ENCODE measurements at places on chromosomes 1 and 21.

DNA sequence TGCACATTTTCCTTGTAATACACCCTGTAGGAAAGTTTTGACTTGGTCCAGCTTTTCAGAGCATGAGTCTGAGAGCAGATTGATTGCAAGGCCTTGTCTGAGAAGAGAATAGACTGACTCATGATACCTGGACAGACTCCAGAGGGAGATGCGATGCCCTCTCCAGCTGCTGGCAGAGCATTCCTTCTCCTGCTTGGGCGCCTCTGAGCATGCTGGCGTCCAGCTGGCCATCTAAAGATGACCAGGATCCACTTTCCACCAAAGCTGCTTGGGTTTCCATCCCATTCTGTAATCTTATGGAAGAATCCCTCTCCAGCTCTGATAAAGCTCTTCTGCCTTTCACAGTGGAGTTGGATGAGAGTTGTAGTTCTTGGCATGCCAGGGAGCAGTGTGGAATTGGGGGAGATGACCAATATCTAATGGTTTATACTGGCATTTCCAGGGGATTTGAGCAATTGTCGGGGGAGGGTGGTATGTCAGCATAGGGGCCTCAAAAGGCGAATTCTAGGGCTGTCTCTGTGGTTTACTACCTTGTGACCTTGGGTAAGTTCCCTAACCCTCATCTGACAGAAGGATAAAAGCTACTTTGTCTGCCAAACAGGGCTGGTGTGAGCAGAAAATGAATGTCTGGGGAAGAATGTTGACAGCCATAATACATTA lies 19.5 kb downstream of the SZRD1 start:
- peak; percentile 22 for DNase-seq

DNA sequence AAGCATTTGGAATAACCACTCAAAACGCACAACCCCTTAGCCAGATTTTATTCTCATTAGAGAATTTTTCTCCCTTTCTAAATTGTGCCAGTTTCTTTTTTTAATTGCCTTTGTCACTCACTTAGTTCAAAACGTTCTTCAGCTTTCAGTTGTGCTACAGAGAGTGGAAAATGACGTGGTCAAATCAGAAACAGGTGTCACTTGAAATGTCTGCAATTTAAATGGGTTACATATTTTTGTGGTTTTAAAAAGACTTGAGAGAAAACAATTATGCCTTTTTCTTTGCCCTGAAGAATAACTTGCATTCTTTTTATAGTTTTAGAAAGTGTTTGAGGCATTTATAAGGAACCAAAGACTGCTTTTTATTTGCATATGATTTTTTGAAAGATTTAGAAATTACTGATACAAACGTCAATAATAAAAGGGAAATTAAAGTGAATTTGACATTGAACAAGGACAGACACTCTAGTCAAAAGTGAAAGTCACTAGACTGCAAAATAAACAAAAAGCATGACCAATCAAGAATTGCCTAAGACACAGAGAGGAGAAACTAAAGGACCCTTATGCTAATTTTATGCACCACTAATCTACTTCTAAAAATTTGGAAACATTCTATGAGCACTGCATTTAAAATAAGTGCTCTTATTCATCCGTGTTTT lies 191.0 kb downstream of the TPR start:
- DNase-seq: peak; percentile 9

DNA sequence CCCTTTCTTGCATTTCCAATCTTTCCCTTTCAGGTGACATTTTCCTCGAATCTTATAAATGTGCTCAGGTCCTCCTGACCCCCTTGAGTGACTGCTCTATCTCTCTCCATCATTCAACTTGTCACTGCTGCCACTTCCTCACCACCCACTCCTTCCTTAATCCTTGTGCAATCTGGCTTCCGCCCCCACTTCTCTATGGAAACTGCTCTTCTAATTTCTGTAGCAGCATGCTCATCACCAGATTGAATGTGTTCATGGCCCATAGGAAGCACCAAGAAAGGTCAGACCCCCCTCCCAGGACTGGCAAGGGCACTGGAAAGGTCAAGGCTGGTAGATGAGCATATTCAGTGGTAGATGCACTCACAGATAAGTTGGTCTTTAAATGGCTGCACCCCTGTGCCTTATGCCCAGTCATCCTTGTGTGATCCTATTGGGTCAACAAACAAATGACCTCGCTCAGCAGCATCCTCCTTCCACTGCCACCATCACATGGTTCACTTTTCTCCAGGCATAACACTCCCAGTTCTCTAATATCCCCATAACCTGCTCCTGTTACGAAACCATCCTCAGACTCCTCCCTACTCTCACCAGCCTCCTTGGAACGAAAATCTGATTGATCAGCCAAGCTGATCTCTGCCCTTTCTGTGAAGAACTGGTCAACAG lies 288.5 kb upstream of the POU3F1 start:
- peak; percentile 83 for DNase-seq

- DNase-seq: no peak
Observed at GRCh38 chr1:147337040-147337630, 94.7 kb downstream of the CHD1L start.

GRCh38 chr1:113647164-113647563 lies 112.1 kb downstream of the PHTF1 start:
- DNase-seq: no peak

- DNase-seq: no peak
Observed at GRCh38 chr1:56780826-56781225, 38.4 kb downstream of the FYB2 start.

- peak; percentile 37 for DNase-seq
Observed at GRCh38 chr1:52140633-52141512, 1.0 kb upstream of the ZFYVE9 start.
